ENCODE measurements at places on chromosomes 2 and 18.

DNA sequence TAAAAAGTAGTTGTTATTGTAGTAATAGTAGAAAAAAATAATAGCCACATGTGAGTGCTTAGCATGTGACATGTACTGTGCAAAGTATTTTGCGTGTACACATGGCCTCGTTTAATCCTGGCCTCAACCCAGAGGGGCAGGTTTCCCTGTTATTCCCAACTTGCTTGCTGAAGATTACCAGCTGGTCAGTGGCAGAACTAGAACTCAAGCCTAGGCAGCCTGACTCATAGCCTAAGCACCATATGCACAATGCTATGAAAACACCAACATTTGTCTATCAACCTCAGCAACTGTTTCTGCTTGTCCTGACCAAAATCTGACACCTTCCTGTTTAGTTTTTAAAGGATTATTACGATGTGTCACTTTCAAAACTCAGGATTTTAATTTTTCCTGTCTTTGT, 234.9 kb upstream of the SMAD7 start:
- no peak for DNase-seq

- no peak for DNase-seq
Measured at GRCh38 chr18:23499291-23499781, 4.0 kb upstream of the RMC1 start.

GRCh38 chr2:23096906-23097602, 287.9 kb upstream of the KLHL29 start:
- DNase-seq = no peak

- DNase-seq = no peak
Measured at GRCh38 chr2:45713136-45713535, 61.7 kb downstream of the PRKCE start.

DNA sequence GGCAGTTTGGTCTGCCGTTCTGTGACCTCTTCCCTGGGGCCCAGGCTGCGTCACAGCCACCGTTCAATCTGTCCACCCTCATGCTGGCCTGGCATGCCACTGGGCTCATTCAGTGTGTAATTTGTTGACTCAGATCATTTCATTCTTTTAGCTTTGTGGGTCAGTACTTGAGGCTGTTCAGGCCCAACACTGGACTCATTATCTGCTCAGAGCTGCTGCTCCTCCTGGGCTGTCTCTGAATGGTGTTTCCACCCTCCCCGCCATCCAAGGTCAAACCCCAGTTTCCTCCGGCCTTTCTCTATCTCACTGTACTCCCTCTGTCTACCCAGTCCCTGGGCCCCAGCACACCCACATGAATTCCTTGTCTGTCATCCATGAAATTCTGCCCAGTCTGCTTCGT, 152.4 kb upstream of the NCK2 start:
- no peak for DNase-seq

DNA sequence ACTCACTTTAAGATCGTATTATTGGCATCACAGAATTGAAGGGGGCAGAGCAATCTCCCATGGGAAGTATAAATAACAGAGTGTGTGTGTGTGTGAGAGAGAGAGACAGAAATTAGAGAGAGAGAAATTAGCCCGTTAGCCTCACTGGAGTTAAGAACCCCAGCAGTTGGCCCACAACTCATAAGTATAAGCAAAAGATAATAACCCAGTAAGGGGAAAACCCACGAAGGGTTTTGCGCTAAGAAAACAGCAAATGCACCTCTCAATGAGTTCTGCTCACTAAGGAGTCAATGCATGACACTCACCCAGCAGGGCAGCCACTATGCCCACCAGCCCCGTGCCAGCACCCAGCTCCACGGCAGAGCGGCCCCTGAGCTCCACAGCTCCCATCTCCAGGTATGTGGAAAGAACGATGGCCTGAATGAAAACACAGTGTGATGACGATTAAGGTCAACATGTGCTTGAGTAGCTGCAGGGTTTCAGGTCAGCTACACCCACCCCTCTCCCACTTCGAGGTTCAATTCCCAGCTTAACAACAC, 3.6 kb downstream of the METTL21A start:
- DNase-seq = no peak

DNA sequence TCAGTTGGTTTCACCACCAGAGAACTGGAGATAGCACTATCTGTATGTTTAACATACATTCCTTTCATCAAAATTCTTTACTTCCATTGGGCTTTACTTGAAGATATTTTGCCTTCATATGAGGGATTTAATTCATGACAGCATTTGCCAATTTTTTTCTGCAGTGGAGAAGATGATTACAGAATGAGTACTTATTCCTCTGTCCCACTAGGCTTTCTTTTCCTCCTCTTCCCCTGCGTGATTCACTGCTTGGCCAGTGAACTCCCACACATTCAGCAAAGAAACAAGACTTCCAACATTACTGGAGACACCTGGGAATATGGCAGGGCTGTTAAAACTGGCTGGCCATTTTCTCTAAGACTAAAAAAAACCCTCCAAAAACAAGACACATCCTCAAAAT, 425.8 kb upstream of the KCNH7 start:
- no peak for DNase-seq

DNA sequence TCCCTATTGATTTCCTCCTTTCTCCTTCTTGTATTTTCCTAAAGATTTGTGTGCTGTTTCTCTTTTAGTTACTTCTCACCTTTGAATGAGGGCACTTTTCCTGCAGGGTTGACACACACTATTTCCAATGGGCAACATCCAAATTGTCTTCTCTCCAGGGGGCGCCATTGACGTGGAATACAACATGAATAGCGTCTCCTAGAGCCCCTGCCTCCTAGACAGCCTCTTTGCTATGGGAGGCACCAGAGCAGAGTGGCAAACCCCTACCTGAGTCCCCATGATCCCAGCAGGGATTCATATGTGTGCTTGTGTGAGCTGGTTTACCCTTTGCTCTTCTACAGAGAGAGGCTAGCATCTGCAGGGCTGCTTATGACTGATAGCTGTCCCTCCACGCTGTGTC, 61.3 kb upstream of the ITSN2 start:
- DNase-seq = peak; percentile 24

DNA sequence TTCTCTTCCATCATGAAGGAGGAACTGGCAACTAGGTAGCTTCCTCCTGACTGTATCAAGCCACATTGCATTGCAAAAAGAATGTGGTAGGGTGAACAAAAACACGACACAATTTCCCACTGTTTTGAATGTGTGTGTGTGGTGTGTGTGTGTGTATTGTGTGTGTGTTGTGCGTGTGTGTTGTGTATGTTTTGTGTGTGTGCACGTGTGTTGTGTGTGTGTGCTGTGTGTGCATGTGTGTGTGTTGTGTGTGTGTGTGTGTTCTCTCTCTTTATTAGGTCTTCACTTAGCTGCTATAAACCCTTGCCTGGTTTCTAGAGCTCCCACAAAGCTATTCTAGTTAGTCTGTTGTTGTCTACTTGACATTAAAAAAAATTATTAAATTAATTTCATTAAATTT, 550.0 kb upstream of the GYPC start:
- DNase-seq = no peak

DNA sequence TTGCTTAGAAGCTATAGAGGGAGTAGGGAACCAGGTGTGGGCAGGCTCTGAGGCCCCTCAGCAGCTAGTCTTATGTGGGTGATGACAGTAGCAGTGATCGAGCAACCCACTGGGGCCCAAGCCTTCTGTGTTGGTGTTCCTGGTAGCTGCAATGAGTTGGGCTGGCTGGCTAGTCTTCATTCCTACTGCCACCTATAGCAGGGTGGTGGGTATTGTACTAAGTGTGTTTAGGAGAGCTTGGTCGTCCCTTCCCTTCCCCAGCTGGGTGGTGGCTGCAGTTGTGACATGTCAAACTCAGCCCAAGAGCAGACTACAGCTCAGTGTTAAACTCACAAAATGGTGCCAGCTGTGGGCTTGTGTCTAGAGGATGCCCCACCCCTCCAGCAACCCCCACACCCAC, 486.1 kb upstream of the UBE2E3 start:
- DNase-seq = no peak

GRCh38 chr2:231238689-231239088, 40.3 kb downstream of the ARMC9 start:
- DNase-seq = no peak

DNA sequence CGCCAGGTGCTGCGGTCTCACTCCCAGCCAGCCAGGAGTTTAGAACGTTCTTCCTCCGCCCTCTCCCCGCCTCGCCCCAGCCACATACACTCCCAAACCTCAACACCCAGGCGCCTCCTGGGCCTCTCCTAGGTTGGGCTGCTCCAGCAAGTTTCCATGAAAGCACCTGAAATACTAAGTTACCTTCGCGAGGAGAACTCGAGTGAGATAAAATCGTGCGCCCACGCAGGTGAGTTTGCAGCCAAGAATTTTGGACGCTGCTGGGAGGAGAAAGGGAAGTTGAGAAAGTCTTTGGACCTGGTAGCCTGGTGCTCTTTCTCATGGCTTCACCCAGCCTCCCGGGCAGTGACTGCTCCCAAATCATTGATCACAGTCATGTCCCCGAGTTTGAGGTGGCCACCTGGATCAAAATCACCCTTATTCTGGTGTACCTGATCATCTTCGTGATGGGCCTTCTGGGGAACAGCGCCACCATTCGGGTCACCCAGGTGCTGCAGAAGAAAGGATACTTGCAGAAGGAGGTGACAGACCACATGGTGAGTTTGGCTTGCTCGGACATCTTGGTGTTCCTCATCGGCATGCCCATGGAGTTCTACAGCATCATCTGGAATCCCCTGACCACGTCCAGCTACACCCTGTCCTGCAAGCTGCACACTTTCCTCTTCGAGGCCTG, at the start of gene GPR39:
Gene GPR39, plus strand, starts transcription at position 83 of the 673 bp plus-strand sequence.
- no peak for DNase-seq

- no peak for DNase-seq
Measured at GRCh38 chr2:1701020-1701419, 43.3 kb downstream of the PXDN start.

DNA sequence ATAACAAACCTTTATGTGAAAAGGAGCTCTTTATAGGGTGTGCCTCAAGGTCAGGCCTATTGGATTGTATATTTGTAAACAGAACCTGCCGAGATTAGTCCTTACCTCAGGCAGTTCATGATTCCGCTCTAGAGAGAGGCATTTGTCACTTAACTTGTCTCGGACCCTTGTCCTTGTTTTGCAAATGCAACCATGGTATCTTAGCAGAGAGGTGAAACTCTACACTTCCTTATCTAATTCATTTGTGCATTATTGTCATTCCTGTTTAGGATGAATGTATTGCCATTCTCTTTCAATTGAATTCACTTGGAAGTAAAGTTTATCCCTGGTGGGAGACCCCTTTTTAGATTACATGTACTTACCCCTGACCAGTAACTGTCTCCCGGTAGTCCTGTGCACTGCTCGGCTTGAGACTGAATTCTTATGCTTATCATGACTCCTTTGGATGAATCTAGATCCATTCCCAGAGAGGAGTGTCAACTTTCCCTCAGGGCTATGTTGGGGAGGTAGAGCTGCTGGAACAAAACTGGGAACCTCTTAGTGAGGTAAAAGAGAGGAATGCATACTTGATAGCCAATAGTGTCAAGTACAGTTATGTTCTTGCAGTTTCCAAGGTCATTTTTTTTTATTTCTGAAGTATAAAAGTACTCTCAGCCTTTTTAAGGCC, 46.6 kb downstream of the SGPP2 start:
- no peak for DNase-seq

- DNase-seq = peak; percentile 77
Measured at GRCh38 chr2:131104487-131105155, 515 bp upstream of the PLEKHB2 start.

DNA sequence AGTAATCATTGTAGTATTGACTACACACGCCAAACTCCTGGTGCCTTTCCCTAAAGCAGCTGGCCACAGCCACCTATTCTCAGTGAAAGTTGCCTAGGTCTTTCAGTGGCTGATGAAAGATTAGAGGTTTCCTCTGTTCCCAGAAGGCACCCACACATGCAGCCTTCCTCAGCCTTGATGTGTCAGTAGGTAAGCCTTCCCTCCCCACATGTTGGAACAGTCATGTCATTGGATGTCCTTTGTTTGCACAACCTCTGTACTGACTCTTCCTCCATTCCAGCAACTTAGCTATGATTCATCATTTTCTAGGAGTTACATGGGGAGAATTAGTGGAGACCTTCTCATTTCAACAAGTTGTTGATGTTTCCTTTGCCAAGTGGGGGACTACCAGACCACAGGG, 630.8 kb upstream of the SLC39A10 start:
- DNase-seq = no peak

GRCh38 chr2:8672940-8673339, 8.9 kb upstream of the ID2 start:
- DNase-seq = no peak

GRCh38 chr2:127531221-127531648, 4.2 kb upstream of the MYO7B start:
- DNase-seq = no peak

DNA sequence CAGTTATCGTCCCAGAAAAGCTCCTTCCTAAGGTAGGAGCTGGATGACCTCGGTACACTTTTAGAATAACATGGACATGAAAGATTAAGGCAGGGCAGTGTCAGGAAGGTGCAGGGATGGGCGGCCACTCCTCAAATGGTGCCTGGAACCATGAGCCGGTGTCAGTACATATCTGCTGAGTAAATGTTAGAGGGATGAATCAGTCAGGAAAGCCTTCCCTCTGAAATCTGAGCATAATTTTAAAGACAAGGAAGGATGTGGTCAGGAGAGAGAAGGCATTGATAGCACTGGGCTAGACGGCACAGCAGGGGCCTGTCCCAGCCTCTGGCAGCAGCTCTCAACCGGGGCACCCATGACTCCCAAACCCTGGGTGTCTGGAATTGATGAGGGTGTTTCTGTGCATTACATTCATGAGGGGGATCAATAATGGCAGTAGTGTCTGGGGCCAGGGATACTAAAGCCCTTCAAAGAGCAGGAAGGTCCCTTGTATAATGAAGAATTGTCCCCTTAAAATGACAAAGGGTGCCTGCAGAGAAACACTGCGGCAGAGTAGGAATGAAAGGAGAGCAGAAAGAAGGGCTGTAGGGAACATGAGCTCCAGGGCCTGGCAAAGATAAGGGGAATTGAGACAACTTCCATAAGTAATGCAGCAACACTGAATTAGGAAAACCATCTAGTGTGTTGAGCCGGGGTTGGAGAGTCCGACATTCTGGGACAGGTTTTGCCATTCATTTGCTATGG, 162.3 kb upstream of the REV1 start:
- no peak for DNase-seq

GRCh38 chr18:58866066-58866772, 1.5 kb downstream of the ZNF532 start:
- no peak for DNase-seq

GRCh38 chr18:3151399-3152264, 68.1 kb downstream of the MYOM1 start:
- no peak for DNase-seq

GRCh38 chr2:217849154-217849975, 153.4 kb downstream of the TNS1 start:
- DNase-seq = no peak

Data from NCI-H748 treated with DMSO at 0.1 percent for 48 hours (cell line).